ENCODE measurements at places on chromosomes 12 and 14.

DNA sequence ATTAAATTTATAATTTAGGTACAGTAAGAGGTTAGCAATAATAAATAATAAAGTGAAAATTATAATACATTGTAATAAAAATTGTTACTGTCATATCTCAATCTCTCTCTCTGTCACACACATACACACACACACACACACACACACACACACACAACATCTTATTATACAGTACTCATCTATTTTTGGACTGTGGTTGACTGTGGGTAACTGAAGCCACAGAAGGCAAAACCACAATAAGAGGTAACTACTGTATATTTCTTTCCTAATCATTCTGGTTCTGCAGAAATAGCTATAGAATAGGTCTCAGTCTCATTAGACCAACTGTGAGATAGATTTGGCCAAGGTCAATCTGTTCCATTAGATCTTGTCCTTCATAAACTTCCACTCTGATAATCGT, 33.1 kb upstream of the PTPRO start:
- DNase-seq: no peak

DNA sequence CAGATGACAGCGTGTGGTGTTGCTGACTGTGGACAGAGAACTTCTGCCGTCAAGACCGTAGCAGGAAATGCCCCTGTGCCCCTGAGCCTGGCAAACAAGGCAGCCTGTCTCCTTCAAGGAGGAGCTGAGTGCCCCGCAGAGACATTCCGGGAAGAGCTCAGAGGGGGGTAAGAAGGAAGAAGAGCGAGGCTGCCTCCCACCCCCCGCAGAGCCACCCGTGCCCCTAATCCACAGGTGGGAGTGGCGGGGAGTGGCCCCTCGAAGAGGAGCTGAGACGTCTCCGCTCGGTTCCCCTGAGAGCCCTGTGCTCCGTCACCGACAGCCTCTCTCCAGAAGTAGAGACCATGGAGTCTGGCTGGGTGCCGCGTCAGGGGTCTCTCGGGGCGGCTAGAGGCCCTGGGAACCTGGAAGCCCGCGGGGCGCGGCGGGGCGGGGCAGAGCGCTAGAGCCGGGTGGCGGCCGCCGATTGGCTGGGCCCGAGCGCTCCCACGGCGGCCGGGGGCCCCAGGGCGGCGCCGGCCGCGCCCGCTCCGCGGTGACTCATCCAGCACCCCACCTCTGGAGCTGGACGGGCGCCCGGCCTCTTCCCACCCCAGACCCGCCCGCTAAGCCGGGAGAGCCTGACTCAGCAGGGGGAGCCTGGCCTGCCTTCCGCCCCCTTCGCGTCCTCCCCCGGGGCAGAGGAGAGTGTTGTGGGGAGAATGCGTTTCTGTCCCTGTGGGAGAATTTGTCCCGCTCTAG, 25.2 kb upstream of the KRT78 start:
- no peak for DNase-seq

GRCh38 chr14:94048691-94049624, 22.8 kb downstream of the OTUB2 start:
- DNase-seq: no peak

DNA sequence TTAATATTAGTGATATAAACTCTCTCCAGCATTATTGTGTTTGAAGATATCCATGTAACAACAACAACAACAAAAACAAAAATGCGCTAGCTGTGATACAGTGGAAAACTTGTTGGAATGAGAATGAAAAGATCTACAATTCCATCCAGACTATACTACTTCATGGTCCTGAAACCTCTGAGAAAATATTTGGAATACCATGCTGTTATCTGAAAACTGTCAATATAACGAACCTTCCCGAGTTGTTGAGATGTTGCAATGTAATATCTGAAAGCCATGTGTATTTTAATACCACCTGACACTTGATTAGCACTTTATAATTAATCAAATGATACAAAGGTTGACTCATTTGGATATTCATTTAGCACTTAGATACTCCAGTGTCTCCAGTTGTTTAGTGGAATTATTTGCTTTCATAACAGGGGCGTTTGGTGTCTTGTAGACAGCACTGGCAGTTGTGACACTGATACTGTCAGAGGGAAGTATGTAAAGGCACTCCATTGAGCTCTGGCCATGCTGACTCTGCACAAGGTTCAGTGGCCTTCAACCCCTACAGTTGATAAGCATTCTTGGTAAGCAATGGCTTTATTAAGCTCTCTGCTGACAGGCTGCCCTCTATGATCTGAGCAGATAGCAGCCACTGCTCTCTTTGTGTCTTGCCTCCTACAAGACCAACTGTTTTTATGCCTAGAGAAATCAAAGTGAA, 447.1 kb upstream of the SEL1L start:
- DNase-seq: no peak

- no peak for DNase-seq
Observed at GRCh38 chr12:111519083-111519482, 80.0 kb downstream of the ATXN2 start.

GRCh38 chr12:50986966-50987737, 34.8 kb downstream of the HIGD1C start:
- no peak for DNase-seq

- DNase-seq: no peak
Observed at GRCh38 chr12:57218030-57218853, 1.6 kb downstream of the NXPH4 start.

DNA sequence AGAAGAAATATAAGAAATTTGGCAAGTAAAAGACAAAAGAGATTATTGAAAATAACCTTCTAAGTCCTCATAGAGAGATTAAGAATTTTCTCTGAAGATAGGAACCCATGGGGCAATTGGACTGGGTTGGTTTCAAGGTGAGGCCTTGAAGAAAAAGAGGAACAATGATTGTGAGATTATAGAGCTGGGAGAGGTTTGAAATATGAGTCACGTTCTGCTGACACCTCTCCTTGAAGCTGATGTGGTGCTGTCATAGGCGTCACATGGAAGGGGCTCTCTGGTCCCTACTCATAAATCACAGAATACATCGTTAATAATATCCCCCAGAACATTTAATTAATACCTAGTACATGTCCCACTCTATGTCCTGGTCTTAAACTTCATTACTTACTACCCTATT, 227.6 kb upstream of the PDE3A start:
- DNase-seq: no peak

DNA sequence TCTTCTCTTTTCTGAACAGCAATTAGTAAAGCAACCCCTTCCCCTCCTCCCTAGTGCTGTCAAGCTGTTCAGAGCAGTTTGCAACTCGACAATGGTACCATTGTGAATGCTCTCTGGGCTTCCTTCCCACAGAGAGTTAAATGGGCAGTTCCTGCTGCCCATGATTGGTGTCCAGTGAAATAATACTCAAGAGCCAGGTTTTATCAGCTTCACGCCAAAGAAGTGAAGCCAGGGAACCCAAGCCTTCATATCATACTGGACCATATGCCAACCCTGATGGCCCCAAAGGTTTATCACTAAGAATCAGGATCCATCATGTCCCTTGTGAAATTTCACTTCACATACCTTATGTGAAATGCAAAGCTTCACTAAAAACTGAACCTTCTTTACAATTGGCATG, 24.7 kb downstream of the INSM2 start:
- DNase-seq: no peak

GRCh38 chr14:56918849-56919574, 108.7 kb upstream of the OTX2 start:
- no peak for DNase-seq

DNA sequence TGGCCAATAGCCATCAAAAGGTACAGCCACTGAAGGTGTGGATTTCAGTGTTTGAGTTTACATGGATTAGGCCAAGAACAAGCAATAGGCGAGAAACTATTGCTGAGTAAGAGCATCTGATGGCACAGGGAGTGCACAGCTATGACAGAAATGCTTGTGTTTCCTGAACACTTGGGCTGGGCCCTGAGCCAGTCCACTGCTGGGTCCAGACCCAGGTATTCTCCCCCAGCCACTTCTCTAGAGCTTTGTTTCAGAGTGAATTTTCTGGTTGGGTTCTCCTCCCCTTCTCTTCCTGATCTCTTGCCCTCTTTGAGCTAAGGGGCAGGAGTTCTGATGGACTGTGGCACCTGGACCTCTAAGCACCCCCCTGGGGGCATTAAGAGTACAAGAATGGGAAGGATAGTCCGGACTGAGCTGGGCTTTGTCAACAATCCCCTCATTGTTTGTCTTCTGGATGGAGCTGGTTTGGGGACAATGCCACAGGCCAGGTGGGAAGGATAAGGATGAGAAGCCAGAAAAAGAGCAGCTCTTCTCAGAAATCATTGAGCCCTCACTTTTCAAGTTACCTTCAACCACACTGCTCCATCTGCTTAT, 8.3 kb downstream of the HOXC5 start:
- DNase-seq: no peak

DNA sequence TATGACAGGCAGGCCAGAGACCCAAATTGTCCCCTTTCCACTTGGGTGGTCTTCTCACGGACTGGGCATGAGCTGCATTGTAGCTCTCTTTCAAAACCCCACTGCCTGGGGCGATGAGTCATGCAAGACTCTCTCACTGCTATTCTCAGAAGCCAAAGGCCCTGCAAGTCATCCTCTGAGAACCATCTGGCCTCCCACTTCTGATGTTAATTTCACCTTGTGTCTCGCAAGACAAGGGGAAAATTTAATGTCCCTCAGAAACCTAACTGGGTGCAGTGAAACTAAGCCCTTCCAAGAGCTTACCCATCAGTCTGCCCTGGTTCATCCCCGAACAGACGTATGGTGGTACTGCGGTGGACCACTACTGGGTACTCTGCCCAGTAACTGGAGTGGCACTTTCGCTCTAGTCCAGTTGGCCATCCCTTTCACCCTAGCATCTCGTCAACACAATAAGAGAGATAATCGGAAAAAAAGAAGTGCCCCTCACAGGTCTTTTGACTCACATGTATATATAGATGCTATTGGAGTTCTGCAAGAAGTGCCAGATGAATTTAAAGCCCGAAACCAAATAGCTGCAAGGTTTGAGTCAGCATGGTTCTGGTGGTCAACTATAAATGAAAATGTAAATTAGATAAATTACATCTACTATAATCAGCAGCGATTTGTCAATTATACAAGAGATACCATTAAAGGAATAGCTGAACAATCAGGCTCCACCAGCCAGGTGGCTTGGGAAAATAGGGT, 31.3 kb upstream of the LALBA start:
- DNase-seq: no peak

- no peak for DNase-seq
Observed at GRCh38 chr12:50699940-50700339, 64.0 kb upstream of the ATF1 start.

GRCh38 chr14:61417141-61417540, 95.8 kb downstream of the PRKCH start:
- no peak for DNase-seq

DNA sequence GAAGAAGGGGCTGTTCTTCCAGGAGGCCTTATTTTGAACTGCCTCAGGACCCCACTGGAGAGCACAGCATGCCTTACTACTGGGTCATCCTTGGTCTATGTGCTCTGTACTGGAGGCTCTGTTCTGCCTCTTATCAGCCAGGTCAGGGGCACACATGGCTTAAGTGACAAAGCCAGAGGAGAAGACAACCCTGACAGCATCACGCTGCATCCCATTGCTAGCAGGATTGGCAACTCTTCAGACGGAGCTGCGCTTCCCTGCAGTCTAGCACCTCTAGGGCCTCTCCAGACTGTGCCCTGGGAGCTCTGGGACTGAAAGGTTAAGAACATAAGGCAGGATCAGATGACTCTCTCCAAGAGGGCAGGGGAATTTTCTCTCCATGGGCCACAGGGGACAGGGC, 17.3 kb upstream of the TIGAR start:
- no peak for DNase-seq

- peak; percentile 8 for DNase-seq
Observed at GRCh38 chr14:33979613-33980276, 28.9 kb upstream of the EGLN3 start.

- DNase-seq: no peak
Observed at GRCh38 chr14:34348592-34348991, 113.4 kb downstream of the SPTSSA start.

GRCh38 chr12:111368291-111368787, 556 bp downstream of the PHETA1 start:
- DNase-seq: no peak

- DNase-seq: no peak
Observed at GRCh38 chr14:88348546-88348945, 25.5 kb upstream of the KCNK10 start.

DNA sequence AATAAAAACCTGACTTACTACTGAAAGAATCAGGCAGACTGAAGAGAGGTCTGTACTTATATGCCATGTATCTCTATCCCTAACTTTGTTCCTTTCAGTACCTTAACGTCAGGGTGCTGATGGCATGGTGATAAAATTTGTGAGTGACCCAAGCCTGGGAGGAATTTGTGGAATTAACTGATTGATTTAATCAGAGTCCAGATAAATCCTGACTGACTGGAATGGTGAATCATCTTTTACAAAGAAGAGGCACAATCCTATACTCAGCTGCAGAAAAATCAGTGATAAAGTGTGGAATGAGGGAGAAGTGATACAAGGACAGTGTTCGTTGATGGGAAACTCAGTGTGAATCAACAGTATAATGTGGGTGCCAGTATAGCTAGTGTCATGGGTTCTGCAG, 3.7 kb downstream of the TDG start:
- no peak for DNase-seq

- no peak for DNase-seq
Observed at GRCh38 chr12:110345176-110345661, 58.3 kb downstream of the ANAPC7 start.

- DNase-seq: no peak
Observed at GRCh38 chr12:42638697-42639096, 49.2 kb upstream of the PRICKLE1 start.

DNA sequence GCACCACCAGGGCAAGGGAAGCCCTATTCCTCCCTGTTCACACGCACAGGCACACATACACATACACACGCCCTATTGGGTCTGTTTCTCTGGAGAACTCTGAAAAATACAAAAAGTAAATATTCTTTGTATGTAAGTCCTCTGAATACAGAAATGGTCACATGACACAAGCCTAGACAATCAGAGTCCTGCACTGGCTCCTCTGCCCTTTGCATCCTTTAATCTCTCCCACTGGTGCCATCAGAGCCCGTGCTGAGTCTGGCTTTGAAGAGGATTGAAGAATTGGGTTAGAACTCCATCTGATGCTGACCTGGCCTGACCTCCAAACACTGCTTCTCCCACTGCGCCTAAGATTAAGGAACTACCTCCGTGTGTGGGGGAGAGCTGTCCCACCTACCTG, 273.2 kb upstream of the TBX3 start:
- DNase-seq: no peak

DNA sequence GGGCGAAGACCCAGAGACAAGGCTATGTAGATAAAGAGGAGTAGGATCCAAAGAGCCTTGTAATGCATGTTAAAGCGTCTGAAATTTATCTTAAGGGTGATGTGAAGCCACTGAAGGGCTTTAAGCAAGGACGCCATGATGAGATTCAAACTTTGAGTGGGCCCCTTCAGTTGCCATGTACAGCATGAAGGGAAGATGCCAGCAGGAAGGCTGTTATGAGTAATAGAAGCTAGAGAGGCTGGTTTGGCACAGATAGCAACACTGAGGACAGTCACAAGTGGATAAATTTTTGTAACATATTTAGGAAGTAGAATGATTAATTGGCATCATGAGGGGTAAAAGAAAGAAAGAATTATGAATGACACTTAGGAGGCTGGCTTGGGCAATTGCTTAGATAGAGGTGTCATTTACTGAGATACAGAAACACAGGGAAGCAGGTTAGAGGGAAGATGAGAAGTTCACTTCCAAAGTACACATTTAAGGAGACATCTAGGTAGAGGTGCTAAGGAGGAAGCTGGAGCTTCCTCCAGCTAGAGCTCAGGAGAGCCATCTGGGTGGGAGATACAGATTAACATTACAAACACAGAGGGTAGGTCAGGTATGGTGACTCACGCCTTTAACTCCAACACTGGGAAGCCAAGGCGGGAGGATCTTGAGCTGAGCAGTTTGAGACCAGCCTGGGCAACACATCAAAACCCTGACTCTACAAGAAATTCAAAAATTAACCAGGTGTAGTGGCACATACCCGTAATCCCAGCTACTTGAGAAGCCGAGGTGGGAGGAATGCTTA, 13.7 kb downstream of the ATG2B start:
- DNase-seq: no peak
